ENCODE measurements at places on chromosomes 3 and 15. TPM values are rescaled to one million over a fixed set of nuclear protein-coding genes. Genes with fewer than 3 reads are reported as not detected.

PDHB gene
- total RNA-seq, result 122 TPM

PCSK6 gene
- total RNA-seq, result 40.5 TPM

PLSCR2 gene
- not detected for total RNA-seq

INSYN1 gene
- 1.3 TPM for total RNA-seq

MYLK gene
- 17.7 TPM for total RNA-seq

CCK gene
- total RNA-seq, result not detected

CCDC33 gene
- 0.32 TPM for total RNA-seq

ABI3BP gene
- 10.4 TPM for total RNA-seq

SAXO2 gene
- total RNA-seq, result 0.64 TPM

MFGE8 gene
- total RNA-seq, result 337 TPM

CTXN2 gene
- not detected for total RNA-seq

GPR156 gene
- 0.27 TPM for total RNA-seq

EBLN2 gene
- 9.3 TPM for total RNA-seq

SAMMSON gene
- not detected for total RNA-seq

CD47 gene
- 101 TPM for total RNA-seq

ZIC1 gene
- total RNA-seq, result 0.10 TPM

NTRK3 gene
- 4.9 TPM for total RNA-seq

NCK1 gene
- total RNA-seq, result 39.4 TPM

CALML4 gene
- total RNA-seq, result 44.8 TPM

ERC2 gene
- 4.7 TPM for total RNA-seq

UNC45A gene
- 55.2 TPM for total RNA-seq
